ENCODE measurements at places on chromosomes 7 and 10.

GRCh38 chr7:146639291-146639690 is 522.7 kb downstream of the CNTNAP2 start:
- DNase-seq = no peak

DNA sequence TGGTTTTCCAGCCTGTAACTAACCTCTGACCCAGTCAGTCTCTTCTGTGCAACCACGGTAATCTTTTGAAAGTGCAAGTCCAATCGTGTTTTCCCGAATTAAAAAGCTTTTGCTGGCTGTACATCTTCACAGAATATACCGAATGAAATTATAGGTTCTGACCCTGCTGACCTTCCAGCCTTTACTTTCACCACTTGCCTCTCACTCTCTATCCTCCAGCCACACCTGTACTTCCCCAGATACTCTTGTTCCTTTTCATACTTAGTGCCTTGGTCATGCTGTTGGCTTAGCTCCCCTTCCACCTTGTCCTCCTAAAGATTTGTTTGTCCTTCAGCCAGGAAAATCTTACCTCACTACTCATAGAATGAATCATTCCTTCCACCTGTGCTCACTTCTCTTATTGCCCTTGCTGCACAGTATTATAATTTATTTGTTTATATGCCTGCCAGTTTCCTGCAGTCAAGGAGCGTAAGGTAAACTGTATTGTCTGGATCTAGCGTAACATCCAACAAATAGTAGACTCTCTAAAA is 2.3 kb upstream of the PNPLA8 start:
- DNase-seq = no peak

DNA sequence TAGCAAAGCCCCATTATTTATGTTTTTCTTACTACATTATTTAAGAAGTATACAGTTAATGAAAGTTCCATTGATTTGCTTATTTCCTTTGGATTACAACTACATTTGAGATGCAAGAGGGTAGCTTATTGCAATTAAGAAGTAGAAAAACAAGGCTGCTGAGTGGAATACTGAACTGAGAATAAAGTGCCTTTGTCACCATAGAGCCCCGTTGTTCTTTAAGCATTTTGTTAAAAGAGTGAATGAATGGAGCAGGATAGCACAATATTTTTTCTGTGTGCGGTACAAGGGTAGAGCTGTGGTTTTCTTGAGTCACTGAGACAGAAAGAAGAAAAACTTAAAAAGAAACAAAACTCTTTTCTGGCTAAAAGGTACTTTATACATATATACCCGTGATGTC is 45.6 kb downstream of the ZNF277 start:
- no peak for DNase-seq

DNA sequence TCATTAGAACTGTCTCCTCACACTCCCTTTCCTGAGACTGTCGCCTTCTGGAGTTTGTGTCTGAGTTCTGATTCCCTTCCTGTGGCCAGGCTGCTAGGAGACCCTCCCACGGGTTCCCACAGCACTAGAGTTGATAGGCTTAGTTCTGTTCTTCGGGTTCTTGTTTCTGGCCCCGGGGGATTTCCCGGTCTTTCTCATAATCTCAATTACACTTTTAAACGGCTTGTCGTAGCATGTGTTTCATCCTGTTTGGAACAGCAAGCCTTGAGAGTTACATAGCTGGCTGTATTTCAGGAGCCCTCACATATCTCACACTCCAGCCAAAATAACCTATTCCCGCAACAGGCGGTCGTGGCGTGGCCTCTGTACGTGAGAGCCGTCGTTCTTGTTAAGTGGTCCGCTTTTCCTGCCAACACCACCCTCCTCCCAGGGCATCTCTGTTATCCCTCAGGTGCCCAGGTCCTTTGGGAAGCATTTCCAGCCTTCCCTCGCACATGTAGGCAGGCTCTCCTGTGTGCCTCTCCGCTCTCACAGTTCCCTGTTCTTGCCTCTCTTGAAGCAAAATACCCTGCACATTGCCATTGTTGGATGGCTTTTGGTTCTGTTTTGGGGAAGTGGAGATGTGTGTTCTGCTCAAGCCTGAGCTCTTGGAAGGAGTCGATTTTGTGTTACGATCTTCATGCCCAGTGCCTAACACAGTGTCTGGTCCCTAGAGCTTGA is 46.0 kb downstream of the CDC123 start:
- DNase-seq = peak; percentile 40

DNA sequence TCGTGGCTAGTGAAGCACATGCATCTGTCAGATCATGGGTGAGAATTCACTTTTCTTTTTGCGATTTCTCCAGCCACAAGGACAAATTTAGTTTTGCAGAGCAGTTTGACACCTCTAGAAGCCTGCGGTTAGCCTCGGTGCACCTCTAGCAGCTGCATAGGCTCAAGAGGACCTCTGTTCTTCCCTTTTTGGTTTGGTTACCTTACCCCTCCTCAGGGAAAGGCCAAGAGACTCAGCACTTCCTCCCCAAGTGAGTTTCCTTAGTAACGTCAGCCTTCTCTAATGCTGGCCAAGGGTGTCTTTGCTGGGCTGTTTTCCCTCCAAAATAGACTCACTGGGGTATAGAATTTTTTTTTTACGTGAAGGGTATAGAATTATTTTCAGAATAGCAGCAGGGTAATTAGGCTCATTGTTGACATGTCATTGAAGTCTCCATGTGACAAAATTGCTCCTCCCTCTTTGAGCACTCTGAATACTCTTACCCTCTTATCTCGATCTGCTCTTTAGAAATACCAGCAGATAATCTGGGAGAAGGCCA is 97.8 kb downstream of the AUTS2 start:
- no peak for DNase-seq

All from stimulated activated CD8-positive, alpha-beta memory T cell treated with anti-CD3 and anti-CD28 coated beads, Interleukin-15, amount 100 ng/mL, for 48 hours (primary cell).